NCI-H446 treated with DMSO at 0.1 percent for 48 hours (cell line): ENCODE measurements at places on chromosomes 7 and 10.

- no peak for DNase-seq
Measured at GRCh38 chr10:91156196-91156595, 64.3 kb upstream of the PCGF5 start.

DNA sequence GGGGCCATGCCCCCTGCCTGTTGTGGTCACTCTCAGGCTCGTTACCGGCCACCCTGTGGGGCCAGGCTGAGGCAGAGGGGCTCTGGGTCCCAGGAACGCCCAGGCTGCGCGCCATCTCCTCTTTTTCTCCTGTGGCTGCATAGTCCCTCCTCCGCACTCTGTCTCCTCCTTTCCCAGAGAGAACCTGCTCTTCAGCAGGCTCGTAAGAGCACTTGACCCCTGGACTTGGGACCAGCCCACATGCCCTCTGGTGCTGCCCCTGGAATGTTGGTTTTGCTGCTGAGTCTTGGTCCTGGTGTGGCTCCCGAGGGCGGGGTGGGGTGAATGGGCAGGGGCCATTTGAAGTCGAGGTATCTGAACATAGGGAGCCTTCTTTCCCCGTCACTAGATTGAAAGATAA lies 6.6 kb upstream of the BHLHA15 start:
- DNase-seq: no peak

DNA sequence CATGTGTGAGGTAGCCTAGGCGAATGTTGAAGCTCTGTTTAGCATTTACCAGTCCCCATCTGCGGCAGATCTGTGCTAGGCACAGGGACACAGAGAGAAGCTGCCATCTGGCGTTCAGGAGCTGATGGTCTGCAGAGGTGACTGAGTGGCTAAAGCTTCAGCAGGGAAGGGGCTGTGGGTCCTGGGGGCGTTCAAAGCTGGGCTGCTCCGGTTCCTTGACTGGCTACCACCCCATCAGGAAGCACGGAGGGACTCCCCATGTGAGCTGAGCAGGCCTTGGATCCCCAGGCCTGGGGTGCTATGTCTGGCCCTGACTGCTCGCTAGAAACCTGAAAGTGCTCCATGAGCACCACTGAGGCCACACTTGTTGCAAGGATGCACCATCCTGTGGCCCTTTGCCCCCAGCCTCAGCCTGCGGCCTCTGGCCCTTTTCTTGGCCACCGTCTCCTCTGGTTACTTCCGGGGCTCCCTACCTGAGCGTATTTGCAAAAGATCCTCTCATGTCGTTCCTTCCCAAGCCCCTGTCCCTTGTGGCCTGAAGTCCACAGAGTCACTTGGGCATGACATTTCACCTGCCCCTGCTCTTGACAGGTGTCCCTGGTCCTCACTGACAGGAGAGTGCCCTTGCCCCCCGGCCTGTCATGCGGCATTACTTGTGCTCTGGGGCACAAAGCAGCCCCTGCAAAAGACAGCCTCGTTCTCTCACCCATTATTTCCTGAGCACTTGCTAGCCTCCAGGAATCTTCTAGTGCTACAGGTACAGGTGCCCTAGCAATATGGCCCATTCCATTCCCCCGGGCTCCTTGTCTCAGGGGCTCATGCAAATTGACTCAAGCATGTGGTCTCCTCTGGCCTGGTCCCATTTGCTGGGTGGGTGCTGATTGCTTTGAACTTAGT lies 108.1 kb downstream of the GLRX3 start:
- no peak for DNase-seq

DNA sequence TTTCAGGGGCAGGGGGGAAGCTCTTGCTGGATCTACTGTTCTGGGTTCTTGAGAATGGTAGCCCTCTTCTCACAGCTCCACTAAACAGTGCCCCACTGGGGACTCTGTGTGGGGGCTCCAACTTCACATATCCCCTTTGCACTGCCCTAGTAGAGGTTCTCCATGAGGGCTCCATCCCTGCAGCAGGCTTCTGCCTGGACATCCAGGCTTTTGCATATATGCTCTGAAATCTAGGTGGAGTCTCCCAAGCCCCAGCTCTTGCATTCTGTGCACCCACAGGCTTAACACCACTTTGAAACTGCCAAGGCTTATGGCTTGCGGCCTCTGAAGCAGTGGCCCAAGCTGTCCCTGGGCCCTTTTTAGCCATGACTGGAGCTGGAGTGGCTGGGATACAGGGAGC lies 150.7 kb downstream of the LRMDA start:
- no peak for DNase-seq

DNA sequence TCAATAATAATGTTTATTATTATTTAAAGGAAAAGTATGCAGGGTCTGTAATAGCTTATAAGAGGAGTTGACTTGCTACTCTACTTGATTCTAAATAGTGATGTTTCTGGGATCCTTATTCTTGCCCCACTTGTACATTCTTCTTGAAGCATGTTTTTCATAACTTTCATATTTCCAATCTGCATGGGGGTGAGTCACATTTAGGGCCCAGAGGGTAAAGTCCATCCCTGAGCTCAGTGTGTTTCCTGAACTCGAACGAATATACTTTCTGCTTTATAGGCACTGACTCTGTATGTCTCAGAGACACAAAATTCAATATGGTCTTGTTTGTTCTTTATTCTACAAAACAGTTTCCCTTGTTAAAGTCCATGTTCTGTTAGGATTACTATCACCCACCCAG lies 61.0 kb upstream of the SMIM30 start:
- DNase-seq: no peak

DNA sequence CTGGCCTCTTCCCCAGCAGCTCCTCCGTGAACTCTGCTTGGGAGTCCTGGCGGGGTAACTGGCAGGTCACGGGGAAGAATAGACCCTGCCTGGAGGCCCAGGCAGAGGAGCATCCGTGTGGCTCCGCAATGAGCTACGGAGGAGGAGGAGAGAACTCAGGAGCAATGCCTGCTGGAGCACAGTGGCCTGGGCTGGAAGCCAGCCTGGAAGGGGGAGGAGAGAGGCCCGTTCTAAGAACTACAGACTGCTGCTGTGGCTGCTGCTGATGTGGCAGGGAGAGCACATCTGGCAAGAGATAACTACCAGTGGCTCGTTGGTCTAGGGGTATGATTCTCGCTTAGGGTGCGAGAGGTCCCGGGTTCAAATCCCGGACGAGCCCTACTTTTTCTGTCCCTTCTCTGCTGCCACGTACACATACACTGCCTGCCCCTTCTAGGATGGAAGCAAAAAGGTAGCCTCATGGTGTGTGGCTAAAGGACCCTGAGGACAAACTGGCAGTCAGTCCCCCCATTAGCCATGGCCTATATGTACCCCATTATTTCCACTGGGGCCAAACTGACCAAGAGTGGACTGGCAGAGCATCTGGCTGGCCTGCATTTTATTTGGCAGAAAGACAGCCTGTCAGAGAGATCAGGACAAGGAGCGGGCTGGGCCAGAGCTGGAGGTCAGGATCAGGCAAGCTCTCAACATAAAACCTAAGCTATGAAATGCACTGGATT lies 7.7 kb upstream of the OPN1SW start:
- DNase-seq: no peak

GRCh38 chr10:98224509-98224908 lies 43.5 kb downstream of the LOXL4 start:
- DNase-seq: no peak

GRCh38 chr7:24755541-24756407 lies 1.5 kb downstream of the GSDME start:
- no peak for DNase-seq

DNA sequence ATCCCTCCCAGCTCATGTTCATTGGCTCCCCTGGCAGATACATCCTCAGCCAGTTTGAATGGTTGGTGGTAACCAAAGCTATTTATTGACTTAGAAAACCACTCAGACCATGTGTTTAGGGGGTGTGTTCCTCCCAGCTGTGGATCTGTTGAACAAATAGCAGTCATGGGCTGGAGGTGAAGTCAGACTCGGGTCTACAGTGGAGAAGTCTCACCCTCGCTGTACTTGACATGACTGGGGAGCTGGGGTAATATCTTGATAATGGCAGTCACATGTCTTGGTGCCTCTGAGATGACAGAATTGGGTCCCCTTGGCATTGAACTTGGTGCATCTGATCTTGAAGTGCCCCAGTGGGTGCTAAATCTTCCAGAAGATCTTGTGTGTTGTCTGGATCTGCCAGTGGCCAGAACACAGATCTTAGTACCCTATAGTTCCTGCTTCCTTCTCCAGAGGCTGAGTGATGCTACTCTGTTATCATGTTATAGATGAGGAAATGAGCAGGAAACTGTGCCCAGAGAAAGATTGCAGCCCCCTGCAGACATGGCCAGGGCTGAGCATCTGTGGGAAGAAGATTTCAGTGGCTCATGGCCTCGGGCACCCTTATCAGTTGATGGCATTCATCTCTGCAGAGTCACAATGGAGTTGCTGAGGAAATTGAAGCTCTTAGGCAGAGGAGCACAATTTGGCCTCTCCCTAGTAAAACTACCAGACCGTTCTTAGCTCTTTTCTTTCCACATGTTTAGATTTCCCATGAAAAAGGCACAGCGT lies 50.4 kb downstream of the ADRA2A start:
- no peak for DNase-seq

DNA sequence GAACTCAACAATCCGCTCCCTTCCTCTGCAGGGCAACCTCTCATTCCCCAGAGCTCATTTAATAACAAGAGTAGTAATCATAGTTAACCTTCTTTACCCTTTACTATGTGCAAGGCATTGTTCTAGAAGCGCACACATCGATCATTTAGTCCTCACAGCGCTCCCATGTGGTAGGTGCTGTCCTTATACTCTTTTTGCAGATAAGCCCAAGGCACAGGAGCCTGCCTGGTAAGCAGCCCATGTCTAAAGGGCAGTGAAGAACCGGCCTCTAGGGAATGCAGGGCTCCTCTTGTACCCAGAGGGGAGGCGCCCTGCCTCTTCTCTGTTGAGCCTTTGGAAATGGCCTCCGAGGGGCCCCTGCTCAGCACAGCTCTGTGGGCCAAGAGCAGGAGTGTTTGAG lies 14.3 kb downstream of the CHST3 start:
- DNase-seq: no peak

DNA sequence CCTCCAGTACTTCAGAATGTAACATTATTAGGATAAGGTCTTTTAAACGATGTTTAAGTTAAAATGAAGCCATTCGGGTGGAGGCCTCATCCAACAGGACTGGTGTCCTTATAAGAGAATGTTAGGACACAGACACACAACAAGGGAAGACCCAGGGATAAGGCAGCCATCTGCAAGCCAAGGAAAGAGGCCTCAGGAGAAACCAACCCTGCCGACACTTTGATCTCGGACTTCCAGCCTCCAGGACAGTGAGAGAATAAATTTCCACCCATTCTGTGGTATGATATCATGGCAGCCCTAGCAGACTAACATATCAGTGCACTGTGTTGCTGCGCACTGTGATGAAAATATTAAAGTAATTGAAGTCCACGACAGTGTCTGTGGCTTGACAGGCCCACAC lies 250.8 kb downstream of the COBL start:
- DNase-seq: no peak

DNA sequence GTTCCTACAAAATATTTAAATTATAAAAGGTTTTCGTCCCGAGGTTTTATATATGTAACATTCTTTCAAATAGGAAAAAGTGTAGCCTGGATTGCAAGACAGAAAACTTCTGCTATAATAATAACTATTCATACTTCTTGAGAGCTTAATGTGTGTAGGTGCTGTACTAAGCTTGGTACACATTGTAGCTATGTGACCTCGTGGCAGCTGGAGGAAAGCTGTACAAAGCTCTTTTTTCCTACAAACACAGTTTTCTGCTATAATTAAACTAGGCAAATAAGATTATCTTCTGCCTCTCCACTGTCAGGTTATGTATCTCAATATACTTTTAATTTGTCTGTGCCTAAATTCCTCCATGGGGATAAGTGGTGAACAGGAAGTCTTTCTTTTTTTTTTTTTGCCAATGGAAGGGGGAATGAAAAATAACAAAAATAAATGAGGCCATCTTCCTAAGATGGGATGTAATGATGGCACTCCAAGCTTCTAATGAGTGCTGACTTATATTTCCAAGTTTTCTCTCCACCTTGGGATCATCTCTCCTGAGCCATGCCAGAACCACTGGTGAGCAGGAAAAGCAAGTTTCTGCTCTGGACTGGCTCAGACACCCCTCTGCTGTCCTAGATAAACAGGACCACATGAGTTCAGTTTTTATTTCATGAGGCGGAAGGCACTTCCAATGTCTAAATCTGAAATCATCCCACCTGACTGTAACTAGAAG lies 9.9 kb downstream of the SGMS1 start:
- no peak for DNase-seq

DNA sequence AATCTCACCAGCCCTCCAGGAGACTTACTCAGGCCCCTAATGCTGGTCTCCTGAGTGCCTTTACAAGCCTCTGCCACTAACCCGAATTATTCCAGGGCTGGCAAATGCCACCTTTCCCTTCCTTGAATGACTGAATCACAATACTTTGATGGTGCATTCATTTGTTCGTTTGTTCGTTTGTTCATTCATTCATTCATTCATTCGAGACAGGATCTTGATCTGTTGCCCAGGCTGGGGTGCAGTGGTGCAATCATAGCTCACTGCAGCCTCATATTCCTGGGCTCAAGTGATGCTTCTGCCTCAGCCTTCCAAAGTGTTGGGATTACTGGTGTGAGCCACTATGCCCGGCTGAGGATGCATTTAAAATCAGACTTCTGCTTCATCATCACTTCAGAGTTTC lies 6.0 kb downstream of the ZNF12 start:
- DNase-seq: no peak

- no peak for DNase-seq
Measured at GRCh38 chr7:123041101-123041500, 45.6 kb upstream of the TAS2R16 start.

DNA sequence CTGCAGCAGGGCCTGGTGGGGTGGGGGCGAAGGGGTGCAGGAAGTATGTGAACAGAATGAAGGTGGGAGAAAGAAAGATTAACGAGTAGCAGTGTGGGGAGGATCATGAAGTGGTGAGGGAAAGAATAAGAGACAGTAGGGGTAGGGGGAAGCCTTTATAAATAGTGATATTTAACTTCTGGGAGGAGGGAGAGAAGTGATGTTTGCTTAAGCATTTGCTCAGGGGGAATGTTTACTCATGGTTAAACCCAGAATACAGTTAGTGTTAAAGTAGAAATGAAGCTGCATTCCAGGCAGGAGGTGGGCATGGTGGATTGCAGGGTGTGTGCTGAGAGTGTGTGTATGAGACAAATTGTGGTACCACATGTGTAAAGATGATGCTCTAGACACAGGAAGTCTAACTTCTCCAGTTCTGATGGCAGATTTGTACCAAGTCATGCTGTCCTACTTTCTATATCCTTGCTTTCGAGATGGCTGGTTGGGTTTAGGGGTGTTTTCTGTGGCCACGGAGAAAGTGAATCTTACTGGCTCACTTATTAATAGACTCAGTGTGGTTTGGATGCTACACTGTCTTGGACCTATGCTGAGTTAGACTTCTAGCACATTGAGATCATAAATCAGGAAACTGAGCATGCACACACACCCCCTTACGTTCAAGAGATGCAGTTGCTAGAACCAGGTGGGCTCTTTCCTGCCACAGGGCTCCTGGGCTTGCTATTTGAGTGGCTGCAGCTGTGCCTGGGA lies 10.6 kb upstream of the DNMBP start:
- no peak for DNase-seq

GRCh38 chr10:24397662-24398061 lies 188.7 kb downstream of the KIAA1217 start:
- DNase-seq: no peak
